ENCODE measurements at places on chromosomes 2 and 18.

- DNase-seq: peak; percentile 17
Observed at GRCh38 chr2:96806468-96807126, 9.5 kb upstream of the CNNM3 start.

- no peak for DNase-seq
Observed at GRCh38 chr2:184692141-184692734, 93.9 kb downstream of the ZNF804A start.

- no peak for DNase-seq
Observed at GRCh38 chr2:173401716-173402326, 47.1 kb downstream of the CDCA7 start.

DNA sequence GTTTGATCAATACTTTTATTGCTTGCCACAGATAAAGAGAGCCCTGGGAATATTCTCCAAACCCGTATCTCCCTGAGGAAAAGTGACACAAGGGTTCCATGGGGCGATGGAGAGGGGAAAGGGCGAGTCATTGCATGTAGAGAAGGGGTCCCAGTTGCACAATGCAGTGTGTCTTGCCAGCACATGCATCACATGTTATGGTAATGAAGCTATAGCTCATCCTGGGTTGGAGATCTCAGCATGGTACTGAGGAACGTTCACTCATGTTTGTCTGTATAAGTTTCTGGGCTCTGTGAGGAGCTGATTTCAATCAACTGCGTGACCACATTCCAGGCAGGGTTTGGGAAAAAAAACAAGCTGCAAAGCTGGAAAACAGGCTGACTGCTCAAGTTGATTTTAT lies 220.7 kb upstream of the MC4R start:
- no peak for DNase-seq

GRCh38 chr2:11239666-11240462 lies 84.6 kb downstream of the SLC66A3 start:
- DNase-seq: no peak

GRCh38 chr2:2572393-2573204 lies 241.5 kb upstream of the MYT1L start:
- DNase-seq: no peak

DNA sequence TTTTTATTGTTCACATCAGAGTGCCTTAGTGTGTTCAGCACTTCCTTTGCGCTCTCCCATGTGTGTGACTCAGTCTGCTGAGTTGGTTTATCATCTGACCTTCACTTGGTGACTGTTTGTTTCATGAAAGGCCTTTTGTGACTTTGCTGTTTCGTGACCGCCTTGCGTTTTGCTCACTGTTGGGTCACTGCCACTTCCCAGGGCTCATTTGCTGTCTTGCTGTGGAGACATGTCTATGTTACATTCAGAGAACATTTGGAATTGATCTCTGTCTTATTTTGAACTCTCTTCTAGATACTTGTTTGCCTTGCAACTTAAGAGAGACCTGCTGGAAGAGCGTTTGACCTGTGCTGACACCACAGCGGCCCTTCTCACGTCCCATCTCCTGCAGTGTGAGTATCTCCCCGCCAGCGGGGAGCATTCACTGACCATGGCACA lies 54.7 kb downstream of the FARP2 start:
- DNase-seq: no peak

DNA sequence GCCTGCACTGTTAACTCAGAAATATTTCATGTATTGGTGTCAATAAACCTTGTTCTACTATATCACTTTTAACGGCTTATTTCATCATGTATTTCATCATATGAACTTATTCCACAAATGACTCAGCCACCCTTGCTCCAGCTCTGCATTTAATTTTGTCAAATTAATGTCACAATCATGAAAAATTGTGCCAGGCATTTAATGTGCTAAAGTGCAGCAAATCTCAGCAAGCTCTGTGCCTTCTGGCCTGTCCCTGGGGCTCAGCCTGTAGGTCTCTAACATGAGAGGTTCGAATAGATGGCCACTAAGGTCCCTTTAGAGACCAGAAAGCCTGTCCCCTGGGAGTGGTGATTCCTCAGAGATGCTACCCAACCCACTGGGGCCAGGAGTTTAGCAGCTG lies 28.6 kb downstream of the BOD1L2 start:
- no peak for DNase-seq

GRCh38 chr2:83320053-83320452 lies 1139.0 kb downstream of the SUCLG1 start:
- DNase-seq: no peak

DNA sequence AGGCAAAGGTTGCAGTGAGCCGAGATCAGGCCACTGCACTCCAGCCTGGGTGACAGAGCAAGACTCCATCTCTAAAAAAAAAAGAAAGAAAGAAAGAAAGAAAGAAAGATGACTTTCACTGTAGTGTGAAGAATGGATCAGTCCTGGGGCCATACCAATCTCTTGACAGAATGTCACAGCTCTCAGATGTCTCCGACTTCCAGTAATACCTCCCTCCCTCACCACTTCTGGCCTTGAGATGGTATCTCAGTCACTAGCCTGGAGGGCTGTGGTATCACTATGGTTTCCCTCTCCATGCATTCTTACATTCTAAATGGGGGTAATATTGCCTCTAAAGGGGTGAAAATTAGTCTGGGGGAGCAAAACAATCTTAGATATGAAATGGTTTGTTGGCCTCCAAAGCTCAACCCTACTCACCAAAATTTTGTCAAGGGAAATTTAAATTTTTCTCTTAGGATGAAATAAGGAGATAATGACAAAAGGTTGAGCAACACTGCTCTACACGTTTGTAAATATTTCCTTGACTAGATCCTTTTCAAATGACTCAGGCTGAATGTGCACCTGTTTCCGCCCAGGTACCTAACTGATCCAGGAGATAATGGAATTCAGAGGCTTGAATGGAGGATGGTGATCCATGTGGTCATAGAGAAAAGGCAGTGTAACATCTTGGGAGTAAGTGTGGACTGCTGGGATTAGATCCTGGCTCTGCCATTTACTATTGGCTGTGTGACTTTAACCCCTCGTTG lies 19.9 kb upstream of the SPRED2 start:
- DNase-seq: no peak

DNA sequence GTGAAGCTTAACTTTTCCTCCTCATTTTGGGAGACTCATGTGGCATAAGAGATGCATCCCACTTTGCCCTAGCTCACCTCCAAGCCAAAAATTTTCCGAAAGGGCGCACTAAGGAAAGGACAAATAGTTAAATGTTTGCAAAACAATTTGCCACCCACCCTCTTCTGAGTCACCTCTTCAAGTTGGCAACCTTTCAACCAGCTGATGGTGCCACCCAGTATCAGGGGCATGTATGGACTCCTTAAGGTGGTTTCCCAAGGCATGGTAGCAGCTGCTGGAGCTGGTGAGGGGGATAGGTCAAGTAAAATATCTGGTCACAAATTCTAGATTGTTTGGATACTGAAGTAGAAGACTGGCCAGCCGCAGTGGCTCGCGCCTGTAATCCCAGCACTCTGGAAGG lies 17.2 kb upstream of the ITGAV start:
- DNase-seq: no peak

GRCh38 chr2:10704034-10704594 lies 14.3 kb upstream of the NOL10 start:
- DNase-seq: no peak

GRCh38 chr18:79714531-79715240 lies 35.1 kb downstream of the CTDP1 start:
- no peak for DNase-seq

GRCh38 chr2:52181080-52181479 lies 1149.1 kb upstream of the NRXN1 start:
- DNase-seq: no peak

DNA sequence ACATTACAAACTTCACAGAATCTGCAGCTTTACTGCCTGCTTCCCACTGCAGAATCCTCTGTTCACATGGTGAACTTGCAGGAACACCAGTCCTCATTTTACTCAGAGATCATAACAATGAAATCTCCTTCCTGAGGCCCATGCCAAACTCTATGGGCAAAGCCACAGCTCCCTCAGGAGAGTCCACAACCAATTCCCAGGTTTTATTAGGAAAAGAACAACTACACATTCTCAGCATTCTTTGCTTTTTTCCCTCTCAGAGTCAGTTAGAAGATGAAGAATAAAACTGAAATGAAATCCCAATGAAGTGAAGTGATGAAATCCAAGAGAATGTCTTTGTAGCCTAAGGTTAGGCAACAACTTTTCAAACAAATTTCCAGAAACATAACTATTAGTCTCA lies 233.7 kb downstream of the DSEL start:
- no peak for DNase-seq

GRCh38 chr2:239355724-239356123 lies 45.1 kb downstream of the HDAC4 start:
- no peak for DNase-seq

DNA sequence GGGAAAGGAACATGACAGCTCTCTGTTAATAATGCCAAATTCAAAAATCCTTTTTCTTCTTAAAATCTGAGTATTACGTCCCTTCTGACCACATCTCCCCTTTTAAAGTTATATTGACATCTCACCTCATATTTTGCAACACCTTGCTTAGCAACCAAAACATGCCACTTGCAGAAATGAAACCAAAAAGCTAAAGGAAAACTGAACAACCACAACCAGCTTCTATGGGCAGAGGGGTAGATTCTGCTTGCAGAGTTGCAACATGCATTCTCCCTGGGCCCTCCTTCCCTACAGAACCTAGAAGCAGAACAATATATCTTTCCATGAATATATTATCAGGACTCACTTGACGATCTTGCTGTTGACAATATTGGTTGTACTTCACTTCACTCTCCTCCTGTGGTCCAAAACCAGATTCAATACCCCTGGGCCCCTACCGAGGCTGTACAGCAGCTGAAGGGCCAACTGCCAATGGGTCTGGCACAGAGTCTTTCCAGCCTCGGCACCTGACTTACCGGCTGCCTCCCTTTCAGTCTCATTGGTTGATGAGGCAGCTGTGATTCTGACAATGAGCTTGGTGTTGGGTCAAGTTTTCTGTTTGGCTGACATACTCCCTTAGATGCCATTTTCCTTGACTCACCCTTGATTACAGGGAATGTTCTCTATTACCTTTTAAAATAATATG lies 616.6 kb downstream of the ZEB2 start:
- no peak for DNase-seq

DNA sequence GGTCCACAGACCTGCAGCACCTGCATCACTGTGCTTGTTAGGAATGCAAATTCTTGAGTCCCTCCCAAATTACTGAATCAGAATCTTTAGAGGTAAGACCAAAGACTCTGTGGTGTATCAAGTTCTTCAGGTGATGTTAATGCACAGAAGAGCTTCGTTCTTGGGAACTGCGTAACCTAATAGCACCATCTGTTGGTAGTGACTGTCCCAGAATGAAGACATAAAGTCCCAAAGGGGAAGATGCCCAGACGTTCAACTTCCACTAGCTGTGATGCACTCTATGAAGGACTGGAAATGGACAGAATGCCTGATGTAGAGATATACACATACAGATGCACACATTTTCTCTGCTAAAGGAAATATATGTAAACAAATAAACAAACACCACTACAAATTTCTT lies 576.0 kb downstream of the LRP1B start:
- peak; percentile 72 for DNase-seq

Data from NCI-H526 treated with DMSO at 0.1 percent for 48 hours (cell line).